Activated CD4-positive, alpha-beta T cell treated with anti-CD3 and anti-CD28 coated beads, Interleukin-2, amount 50 U/mL, for 24 hours (primary cell): ENCODE measurements at places on chromosomes 3 and 15.

GRCh38 chr3:30253832-30254231 lies 352.6 kb upstream of the TGFBR2 start:
- DNase-seq, result no peak

DNA sequence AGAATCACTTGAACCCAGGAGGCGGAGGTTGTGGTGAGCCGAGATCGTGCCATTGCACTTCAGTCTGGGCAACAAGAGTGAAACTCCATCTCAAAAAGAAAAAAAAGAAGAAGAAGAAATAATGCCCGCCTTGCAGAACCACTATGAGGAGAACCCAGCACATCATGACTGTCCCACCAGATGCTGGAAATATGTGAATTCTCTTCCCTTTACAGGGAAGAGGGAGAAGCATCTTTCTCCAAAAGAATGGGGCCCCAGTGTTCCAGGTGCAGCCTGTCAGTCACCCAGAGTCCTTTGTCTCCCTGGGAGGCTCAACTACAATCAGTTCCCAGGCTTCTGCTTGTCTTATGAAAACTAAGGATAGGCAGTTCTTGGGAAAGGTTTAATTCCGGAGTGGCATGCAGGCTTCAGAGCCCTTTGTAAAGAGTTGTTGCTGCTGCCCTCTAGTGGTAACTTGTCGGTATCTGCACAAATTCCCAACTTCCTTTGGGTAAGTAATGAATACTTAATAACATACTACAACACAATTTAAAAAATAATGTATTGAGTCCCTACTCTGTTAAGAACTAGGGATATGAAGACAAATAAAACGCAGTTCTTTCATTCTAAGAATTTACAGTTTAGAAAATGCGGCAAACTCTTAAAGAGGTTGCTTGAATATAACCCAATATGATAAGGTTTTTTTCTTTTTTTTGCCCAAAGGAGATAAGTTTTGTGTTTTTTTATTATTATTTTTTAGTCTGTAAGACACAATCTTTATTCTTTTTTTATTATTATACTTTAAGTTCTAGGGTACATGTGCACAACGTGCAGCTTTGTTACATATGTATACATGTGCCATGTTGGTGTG lies 18.6 kb upstream of the TICRR start:
- DNase-seq, result no peak

DNA sequence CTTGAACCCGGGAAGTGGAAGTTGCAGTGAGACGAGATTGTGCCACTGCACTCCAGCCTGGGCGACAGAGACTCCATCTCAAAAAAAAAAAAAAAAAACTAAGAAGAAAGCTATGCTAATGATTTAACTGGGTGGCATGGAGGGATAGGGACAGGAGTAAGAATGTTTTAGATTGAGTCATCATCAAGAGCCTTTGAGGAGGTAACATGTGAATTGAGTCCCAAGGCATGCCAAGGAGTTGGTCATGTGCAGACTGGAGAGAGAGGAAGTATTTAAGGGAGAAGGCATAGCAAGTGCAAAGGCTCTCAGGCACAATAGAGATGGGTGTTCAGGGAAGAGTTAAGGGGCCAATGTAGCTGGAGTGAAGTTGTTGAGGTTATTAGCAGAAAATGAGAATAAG lies 9.1 kb downstream of the BNC1 start:
- no peak for DNase-seq

- no peak for DNase-seq
These were observed 1.6 kb downstream of the BOC start for GRCh38 chr3:113212844-113213375.

- no peak for DNase-seq
These were observed 399.9 kb downstream of the PDCD6IP start for GRCh38 chr3:34198309-34198708.

- DNase-seq, result no peak
These were observed 56.2 kb upstream of the SPATA12 start for GRCh38 chr3:57004229-57004628.
